ENCODE measurements at places on chromosomes 5 and 9. TPM values are rescaled to one million over a fixed set of nuclear protein-coding genes. Genes with fewer than 3 reads are reported as not detected.

SAXO1 gene
- polyA plus RNA-seq: not detected

FBP1 gene
- polyA plus RNA-seq: 207 TPM

NMUR2 gene
- 0.40 TPM for polyA plus RNA-seq

GRCh38 chr5:37198842-37199241, 50.3 kb downstream of the CPLANE1 start:
- no peak for DNase-seq

DNA sequence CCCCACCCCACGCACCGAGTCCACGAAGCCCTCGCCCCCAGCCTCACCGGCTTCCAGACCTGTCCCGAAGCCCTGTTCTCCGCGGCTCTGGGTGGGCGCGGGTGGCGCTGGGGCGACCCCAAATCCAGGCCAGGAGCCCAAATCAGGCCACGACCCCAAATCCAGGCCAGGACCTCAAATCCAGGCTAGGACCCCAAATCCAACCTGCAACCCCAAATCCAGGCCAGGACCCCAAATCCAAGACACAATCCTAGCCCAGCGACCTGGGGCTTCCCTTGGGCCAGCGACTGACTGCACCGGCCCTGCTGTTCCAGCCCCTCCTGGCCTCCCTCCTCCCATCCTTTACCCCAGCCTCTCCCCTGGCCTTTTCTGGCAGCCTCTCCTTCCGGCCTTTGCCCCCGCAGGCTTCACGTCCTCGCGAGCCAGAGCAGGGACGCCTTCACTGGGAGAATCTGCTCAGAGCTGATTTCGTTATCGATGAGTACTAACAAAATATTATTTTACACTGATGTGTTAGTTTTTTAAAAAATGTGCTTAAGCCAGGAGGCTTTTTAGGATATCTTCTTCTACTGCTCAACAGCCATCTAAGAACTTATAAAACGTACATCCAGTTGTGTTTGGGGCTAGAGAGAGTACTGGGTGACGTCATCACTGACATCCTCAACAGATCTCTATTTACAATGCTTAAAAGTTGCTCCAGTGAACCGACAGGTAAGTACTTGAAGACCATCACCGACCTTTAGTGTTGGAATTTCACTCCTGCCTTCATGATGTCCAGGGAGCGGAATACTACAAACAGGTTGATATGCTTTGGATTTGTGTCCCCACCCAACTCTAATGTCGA, 34.7 kb downstream of the TRIP13 start:
- DNase-seq: peak; percentile 33

All from small intestine (tissue), 16 donors.